Hematopoietic multipotent progenitor cell treated with erythropoietin and hydrocortisone succinate and interleukin-3 and kit ligand, for 4 days (in vitro differentiated cells): ENCODE measurements at places on chromosomes 3 and 15.

- peak; percentile 47 for DNase-seq
Measured at GRCh38 chr15:44735482-44736180, 697 bp upstream of the TRIM69 start.

GRCh38 chr3:59106085-59106648 lies 56.3 kb upstream of the CFAP20DC start:
- no peak for DNase-seq

DNA sequence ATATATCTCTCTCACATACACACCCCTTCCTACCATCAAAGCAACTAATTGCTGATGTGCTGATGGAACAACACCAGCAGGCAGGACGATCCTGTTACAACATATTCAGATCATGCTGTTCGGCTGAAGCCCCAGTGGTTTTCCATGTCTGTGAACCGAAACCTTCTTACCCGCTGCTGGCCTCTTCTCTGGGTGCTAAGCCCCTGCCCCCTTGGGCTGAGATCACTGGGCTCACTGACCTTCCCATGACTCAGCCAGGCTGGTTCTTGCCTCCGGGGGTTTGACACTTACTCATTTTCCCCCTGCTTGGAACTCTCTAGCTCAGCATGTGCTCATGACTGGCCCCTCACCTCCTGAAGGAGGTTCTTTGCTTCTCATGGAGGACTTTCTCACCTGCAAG lies 122.0 kb upstream of the RGMA start:
- DNase-seq, result no peak

GRCh38 chr3:97687734-97688133 lies 76.8 kb upstream of the ARL6 start:
- no peak for DNase-seq

- DNase-seq, result no peak
Measured at GRCh38 chr3:158683230-158683962, 10.9 kb upstream of the LXN start.

- DNase-seq, result no peak
Measured at GRCh38 chr3:196987022-196987421, 18.4 kb upstream of the PIGZ start.

DNA sequence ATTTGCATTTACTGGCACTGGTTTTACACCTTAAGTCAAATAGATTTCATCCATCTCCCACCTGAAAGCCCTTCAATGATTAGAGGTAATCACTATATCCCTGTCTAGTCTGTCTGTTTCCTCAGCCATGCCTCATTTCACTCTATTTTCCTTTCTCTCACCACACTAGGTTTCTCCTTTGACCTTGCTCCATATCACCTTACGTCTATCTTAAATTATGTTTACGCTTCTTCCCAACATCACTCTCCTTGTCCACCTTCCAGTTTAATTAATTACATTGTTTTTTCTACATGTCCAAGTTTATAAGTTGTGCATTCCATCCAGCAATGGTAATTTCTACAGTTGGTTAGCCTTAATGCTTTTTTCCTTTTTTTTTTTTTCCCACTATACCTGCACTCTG lies 396.7 kb upstream of the PDZRN3 start:
- no peak for DNase-seq

DNA sequence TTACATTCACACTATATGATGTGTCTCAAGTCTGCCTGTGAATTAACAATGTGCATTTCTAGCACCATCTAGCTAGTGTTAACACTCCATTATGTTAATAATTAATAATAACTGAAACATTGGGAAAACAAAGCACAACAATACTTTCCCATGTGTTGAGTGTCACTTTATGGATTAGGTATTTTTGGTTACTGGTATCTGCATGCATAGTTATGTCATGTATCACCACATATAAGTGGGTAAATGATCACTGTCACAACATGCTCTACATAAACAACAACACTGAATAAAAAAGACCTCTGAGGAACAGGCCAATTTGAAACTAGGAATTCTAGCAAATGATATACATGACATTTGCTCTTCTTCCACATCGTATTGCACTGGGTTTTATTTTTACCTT lies 74.7 kb downstream of the MLH1 start:
- no peak for DNase-seq

DNA sequence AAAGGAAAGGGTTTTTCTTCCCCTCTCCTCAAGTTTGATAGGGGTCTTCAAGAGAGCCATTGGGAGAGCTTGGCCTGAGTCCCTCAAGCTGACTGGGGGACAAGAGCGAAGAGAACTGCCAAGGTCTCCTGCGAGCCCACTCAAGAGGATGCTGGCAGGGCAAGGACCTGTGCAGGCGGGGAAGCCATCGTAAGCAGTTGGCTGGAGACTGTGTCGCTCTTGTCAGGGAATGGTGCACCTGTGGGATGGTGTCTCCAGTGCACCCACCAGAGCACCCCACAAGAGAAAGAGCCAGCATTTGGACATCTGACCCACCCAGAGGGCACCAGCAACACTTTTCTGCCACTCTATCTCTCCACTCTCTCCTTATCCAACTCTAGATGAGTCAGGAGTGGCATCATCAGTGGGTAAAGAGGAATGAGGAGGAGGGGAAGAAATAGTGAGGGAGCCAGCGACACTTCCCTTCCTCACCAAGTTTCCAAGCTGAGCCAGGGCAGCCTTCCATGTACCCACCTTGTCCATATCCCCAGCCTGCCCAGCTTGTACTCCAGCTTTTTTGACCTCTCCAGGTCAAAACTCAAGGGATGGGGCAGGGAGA lies 13.6 kb upstream of the XIRP1 start:
- DNase-seq, result no peak

DNA sequence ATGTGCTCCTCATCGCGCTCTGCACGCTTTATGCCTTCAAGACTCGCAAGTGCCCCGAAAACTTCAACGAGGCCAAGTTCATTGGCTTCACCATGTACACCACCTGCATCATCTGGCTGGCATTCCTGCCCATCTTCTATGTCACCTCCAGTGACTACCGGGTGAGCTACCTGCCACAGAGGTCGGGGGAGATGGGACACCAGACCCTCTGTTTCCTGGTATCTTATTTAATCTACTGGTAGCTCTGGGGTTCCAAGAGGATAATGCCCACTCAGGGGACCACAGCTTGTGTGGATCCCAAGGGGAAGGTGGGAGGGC lies 9.1 kb downstream of the GRM2 start:
- no peak for DNase-seq

- no peak for DNase-seq
Measured at GRCh38 chr3:112587336-112587735, 25.5 kb downstream of the SLC35A5 start.

DNA sequence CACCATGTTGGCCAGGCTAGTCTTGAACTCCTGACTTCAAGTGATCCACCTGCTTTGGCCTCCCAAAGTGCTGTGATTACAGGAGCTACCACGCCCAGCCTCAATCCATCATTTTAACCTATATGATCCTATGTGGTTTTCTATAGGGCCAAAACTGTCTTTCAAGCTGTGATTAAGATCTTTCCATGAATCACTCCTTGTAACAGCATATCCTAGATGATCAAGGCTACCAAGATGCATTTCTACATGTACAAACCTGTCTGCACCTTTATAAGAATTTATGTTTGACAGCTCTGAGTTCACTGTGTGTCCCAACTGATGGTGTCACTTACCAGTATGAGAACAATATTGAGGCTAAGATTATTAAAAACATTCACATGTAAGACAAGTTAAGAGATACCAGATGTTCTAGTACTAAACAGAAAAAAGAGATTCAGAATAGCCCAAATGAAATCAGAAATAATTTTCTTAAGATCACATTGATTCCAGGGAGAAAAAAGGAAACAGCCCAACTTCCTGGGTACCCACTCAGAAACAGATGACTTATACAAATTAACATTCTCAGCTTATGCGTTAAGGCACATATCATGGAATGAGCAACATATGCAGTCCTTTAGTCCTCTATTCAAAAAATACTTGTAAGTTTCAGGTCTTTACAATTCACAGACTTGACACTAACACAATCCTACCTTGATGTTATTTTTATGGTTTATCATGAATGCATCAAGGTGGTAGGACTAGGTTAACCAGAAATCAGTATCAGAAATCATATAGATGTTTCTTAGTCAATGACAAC lies 24.8 kb upstream of the PPIB start:
- no peak for DNase-seq
